ENCODE measurements at places on chromosomes 7 and 10. TPM values are rescaled to one million over a fixed set of nuclear protein-coding genes. Genes with fewer than 3 reads are reported as not detected.

- DNase-seq = no peak
These were observed 14.9 kb downstream of the HIPK2 start for GRCh38 chr7:139762886-139763285.

- DNase-seq = peak; percentile 98
These were observed at the start of gene PPP1R3C for GRCh38 chr10:91632671-91633550. Gene PPP1R3C (minus strand): TSS chr10:91633071. CDS start chr10:91632969, 102 bp downstream.

Gene CFAP69
- 0.68 TPM for total RNA-seq

Gene CHAT
- not detected for total RNA-seq

DNA sequence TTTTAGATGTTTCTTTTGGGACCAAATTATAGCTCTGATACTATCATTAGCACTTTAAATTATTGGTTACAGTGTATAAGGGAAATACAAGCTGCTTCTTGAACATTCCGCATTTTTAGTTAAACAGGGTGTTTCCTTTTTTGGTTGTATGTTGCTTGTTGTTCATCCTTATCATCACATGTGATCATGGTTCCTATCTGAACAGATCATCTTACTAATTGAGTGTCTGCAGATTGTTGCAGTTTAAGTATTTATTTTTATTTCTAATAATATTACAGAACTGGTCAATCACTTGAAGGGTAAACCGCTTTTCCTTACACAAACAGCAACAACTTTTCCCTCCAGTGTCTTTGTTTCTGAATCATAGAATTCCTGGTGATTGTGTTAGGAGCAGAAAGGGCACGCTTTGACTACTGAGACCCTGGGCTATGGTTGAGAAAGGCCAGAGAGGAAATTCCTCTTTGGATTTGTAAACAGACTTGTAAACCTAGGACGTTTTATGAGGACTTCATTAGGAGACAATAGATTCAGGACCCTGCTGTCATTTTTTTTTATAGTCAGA is 37.2 kb downstream of the CHN2 start:
- DNase-seq = no peak

Gene DNAH11
- total RNA-seq = 0.06 TPM

DNA sequence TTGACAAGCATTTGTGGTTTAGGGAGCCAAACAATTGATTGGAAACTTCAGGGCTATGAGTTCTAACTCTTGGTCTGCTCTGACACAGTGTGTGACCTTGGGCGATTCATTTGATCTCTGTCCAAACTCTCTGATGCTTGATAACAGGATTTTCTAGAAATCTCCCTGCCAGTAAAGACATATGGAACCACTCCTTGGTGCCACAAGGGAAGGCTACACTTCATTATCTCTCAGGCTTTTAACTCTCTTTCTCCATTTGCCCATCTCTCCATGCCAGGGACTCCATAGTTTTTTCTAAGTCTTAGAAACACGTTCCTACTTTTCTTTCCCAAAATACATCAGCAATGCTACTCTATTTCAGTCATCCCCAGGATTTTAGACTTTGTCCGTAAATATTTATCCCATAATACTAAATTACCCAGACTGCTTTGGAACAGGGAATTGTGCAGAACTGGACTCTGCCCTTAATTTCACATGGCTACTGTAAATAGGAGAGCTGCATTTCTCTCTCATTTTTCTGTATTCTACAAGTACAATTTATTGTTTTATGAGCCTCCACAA is 488.2 kb downstream of the SUGCT start:
- DNase-seq = no peak

Gene MCM7
- 243 TPM for total RNA-seq

- peak; percentile 62 for DNase-seq
These were observed 107.4 kb upstream of the GLCCI1 start for GRCh38 chr7:7861211-7861633.

DNA sequence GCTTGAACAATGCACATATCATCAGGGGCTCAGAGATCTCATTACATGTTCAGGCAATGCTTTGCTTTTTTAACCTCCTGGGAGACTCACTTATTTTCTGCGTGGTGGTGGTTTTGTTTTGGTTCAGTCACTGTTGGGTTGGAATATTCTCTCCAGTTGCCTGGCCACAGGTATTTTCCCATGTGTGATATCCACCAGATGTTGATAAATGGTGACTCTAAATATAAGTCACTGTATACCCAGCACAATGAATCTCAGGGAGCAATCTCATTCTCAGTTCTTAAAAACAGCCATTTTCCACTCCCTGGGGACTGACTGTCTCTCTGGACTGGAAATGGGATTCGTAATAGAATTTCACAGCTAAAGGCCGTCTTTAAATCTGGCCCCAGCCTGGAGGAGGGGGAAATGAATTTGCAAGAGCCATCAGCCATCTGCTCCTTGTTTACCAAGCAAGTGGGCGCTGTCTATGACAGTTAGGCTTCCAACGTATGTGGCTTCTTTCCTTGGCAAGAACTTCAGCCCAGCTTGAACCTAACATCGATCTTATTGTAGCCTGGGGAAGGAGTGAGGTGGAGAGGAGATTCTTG is 1106.2 kb downstream of the NRG3 start:
- peak; percentile 63 for DNase-seq

GRCh38 chr10:129626796-129627435 is 159.9 kb downstream of the MGMT start:
- peak; percentile 11 for DNase-seq

Gene GOLGA7B
- total RNA-seq = 5.1 TPM

- no peak for DNase-seq
These were observed 539 bp upstream of the COX19 start for GRCh38 chr7:975702-976473.

DNA sequence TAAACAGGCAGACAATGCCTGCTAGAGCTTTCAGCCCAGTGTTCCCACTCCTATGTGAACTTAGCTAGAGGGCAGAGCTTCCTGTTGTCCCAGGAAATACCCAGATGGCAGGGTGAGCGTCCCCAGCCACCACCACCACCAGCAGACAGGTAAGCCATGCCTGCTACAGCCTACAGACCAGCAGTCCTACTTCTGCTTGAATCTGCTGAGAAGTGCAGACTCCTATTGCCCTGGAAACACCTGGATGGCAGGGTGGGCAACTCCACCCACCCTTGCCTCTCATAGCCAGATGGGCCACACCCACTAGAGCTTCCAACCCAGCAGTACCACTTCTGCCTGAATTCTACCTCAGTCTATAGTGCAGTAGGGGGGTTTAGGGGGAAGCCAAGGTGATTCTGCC is 64.4 kb downstream of the FBXL13 start:
- DNase-seq = no peak

GRCh38 chr7:30650421-30650808 is 31.8 kb downstream of the CRHR2 start:
- no peak for DNase-seq

GRCh38 chr10:96919785-96920430 is 87.8 kb downstream of the LCOR start:
- no peak for DNase-seq

Gene TCTN3
- 45.5 TPM for total RNA-seq

Gene INSYN2A
- not detected for total RNA-seq

Gene NUTM2D
- total RNA-seq = 2.1 TPM

- DNase-seq = peak; percentile 94
These were observed at the start of gene AKR1C3 for GRCh38 chr10:5094265-5095205. Gene AKR1C3 (plus strand): TSS chr10:5094414. CDS start chr10:5094445, 31 bp downstream.

- DNase-seq = no peak
These were observed 23.1 kb downstream of the HTRA1 start for GRCh38 chr10:122484276-122485060.

Gene OR2A1
- not detected for total RNA-seq

DNA sequence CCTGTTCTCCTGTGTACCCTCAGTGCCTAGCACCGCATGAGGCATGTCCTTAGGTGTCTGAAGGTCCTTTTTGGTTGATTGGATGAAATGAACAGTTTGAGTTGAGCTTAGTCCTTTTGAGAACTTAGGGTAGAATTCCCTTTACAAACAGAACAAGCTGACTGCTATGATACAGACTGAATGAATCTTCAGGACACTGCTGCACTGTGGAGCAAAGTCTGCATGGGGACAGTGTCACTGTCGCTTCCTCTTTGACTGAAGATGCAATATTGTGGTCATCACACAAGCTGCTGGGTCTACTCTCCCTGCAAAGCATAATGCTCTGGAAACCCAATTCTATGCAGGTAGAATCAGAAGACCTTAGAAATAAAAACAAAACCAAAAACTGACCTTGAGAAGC is 8.6 kb upstream of the PLAU start:
- DNase-seq = no peak

Gene WDFY4
- not detected for total RNA-seq

GRCh38 chr7:138982204-138982623 is 1.0 kb upstream of the KIAA1549 start:
- no peak for DNase-seq

- no peak for DNase-seq
These were observed 58.4 kb upstream of the HDAC9 start for GRCh38 chr7:18437101-18437500.

DNA sequence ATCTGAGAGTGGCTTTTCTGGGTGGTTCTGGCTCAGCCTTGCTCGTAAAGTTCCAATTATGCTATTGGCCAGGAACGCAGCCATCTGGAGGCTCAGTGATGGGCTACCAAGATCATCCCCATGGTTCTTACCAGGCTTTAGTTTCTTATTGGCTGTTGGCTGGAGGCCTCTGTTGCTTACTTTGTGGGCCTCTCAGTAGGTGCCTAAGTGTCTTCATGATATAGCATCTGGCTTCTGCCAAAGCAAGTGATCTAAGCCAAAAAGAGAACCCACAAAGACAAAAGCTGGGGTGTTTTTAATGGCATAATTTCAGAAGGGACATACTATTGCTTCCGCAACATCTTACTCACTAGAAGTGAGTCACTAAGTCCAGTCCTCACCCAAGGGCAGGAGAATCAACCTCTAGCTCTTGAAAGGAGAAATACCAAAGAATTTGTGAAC is 132.0 kb upstream of the MDFIC start:
- no peak for DNase-seq

DNA sequence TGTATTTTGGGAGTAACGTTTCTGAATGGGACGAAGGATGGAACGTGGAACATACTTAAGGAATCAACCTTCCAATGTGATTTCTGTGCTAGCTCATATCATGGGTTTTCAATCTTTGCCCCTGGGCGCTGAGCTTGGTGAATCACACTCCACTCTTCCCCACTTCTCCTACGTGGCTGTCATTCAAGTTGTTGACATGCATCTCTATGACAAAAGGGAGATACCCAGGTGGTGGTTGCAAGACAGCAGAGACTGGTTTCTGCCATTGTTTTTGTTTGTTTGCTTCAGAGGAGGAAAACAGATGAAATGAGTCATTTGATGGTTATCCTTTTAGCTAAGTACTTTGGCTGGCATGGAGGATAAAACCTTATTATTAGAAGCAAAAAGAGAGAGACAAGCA is 573.9 kb downstream of the GATA3 start:
- DNase-seq = peak; percentile 84

Data from Caki2 (cell line).